ENCODE measurements at places on chromosomes 2 and 18.

GRCh38 chr2:12709207-12709522 is 7.6 kb upstream of the TRIB2 start:
- DNase-seq: no peak

DNA sequence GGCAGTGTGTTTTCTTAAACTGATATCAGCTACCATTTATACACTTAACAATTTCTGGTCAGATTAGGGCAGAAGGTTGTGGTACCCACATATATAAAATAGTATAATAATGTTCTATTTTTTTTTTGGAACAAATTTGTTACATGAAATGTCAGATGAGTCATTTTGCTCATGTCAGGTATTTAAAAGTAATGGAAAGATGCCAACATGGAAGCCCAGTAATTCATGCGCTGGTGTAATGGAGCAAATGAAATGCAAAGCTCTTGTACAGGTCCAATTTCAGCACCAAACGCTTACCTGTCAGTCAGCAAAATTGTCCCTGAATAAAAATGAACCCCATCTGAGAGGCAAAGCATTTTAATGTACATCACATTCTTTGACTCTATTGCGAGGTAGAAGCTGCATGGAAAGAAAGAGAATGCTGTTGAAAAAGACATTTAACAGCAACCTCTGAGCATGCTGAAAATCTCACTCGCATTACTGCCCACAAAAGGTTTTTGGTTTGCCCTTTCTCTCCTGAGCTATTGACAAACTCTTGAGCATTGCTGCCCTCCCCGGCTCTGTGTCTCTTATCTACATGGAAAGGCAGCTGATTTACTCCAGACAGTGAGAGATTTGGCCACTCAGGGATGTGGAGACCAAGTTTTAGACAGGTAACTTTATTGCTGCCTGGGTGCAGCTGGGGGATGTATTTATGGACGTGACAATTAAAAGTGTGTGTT is 217.5 kb downstream of the CAMKMT start:
- DNase-seq: peak; percentile 11

DNA sequence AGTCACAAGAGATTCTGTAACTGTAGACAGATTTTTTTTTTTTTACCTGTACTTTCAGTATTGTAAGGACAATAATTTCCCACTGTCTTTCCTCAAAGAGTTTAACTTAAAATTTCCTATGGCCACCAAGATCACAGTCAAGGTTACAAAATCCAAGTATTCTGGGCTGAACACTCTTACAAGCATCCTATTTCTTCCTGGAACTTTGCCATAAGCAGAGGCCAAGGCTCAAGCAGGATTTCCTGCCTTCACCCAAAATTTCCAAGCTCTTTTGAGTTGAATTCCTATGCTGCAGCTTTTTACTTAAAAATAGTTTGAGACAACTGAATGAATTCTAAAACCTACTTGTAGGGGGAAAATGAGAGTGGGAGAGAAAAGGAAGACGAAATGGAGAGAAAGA is 299.4 kb downstream of the ZNF516 start:
- no peak for DNase-seq

DNA sequence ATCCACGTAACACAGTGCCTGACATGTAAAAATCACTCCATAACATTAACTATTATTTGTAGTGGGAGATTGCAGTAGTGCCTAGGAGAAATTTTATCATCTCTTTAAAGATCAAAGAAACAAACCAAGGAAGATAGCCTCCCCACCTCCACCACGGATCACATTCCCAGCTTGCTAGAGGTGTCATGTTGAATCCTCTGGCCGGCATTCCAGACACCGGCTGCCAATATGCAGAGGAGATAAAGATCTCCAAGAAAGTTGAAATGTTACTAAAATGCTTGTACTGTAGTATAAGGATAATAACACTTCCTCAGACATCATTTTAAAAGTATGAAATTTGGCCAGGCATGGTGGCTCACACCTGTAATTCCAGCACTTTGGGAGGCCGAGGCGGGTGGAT is 6.1 kb upstream of the ATG16L1 start:
- no peak for DNase-seq

DNA sequence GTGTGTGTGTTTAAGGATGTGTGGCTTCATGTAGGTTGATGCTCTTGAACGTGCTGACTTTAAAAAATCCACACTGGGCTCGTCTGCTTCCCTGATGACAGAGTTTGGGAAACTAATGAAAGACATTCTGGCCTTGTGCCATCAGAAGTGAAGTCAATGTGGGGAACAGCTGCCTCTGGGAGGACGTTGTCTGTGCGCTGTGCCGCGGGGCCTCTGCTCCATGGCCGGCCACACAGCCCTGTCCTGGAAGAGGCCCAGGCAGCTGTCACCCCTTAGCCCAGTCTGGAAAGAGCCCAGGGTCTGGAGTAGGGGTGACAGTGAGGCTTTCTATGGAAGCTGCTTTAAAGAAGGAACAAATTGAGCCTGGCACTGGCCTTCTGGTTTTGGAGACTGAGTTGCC is 155.8 kb downstream of the SH3RF3 start:
- DNase-seq: peak; percentile 75

- DNase-seq: no peak
These were observed 45.2 kb upstream of the RAB6C start for GRCh38 chr2:129934044-129934822.

GRCh38 chr2:96075199-96075771 is 40.6 kb upstream of the GPAT2 start:
- DNase-seq: no peak

DNA sequence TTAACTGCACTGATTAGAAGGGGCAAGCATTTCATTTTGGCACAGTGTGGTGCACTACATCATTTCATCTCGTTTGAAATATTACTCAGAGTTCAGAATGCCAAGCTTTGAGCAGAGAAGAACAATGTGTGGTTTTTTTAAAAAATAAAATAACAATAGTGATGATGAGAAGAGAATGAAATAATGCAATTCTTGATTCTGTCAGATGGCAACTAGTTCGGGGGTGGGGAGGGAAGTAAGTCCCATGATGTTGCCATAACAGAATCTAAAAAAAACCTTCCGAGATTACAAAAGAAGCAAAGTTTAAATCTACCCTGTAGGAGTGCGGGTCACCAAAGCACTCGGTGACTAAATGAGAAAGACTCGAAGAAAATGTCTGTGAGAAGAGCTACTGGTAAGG is 490.4 kb downstream of the NR4A2 start:
- DNase-seq: peak; percentile 50

DNA sequence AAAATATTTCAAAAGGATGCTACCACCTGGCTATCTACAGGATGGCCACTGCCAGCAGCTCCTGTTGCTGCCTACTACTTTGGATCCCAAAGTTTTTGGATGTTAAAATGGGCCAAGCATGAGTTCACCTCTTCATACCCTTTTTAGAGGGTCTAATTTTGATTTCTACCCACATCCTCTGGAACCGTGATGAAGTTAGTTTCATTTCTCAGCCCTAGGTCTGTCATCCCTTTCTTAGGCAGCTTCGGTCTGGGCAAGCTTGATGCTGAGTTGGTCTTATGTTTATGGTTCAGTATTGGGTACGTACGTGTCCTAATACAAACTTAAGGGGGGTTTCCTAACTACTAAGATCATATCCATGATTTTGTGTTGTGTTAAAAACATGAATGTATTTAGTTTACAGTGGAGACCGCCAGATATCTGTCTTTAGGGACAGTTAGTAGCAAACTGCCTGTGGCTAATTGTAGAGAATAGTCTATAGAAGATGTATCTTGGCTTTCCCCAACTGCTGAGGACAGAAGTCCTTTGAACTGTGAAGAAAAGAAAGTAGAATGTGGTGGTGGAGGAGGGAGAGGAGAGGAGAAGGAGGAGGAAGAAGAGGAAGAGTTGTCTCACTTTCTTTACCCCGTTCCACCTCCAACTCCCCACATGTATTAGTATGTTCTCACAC is 184.9 kb downstream of the UBE2E3 start:
- no peak for DNase-seq

GRCh38 chr2:241931976-241932898 is 62.7 kb downstream of the RTP5 start:
- no peak for DNase-seq

DNA sequence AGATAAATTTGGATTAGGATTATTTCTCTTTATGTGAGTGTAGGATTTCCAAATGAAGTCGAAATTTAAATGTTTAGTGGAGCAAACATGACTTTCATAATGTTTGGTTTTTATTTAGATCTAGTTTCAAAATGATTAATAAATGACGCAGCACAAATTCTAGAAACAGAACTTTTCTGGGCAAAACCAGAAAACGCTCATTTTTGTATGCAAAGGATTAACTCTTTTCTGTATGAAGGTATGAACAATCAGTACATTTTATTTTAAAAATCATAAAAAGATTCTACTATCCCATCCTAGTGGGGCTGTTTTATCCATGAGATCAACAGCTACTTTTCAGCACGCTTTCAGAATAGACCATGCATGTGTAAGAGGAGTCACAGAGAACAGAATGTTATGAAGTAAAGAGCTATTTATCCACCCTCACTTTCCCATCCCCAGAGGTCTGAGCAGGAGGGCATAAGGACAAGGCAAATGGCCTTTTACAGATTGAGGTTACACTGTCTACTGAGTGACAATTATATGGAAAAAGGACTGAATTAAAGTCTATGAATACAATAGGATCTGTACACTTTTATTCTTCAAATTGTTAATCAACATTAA is 270.8 kb downstream of the ZEB2 start:
- DNase-seq: no peak

DNA sequence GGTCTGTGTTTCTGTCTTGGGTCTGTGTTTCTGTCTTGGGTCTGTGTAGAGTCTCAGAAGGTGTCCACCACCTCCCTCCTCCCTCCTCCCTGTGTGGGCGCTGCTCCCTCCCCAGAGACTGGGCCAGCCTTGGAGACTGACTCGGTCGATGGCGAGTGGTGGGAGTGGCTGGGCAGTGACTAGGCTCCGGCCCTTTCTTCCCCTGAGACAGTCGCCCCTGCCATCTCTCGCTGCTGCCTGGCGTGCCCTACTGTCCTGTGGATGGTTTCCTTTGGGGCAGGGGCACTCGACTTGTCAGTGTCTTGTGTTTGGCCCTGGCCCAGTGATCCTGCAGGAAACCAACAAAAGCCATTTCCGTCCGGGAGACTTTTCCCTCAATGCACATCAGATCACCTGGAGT is 215.8 kb downstream of the NDUFA10 start:
- no peak for DNase-seq

DNA sequence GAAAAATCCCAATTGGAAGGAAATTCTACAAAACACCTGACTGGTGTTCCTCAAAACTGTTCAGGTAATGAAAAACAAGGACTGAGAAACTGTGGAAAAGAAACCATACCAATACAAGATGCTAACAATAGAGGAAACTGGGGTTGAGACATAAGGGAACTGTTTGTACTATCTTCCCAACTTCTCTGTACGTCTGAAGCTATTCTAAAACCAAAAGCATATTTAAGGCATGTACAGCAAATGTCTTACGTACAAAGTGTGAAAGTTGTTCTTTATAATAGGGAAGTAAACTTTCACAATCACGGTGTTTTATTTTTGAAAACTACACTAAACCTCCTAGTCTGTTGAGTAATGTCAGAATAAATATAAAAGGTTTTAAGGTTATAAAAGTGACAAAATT is 776.1 kb upstream of the RAB6C start:
- no peak for DNase-seq

- DNase-seq: no peak
These were observed 311.6 kb downstream of the STK39 start for GRCh38 chr2:167935803-167936110.

DNA sequence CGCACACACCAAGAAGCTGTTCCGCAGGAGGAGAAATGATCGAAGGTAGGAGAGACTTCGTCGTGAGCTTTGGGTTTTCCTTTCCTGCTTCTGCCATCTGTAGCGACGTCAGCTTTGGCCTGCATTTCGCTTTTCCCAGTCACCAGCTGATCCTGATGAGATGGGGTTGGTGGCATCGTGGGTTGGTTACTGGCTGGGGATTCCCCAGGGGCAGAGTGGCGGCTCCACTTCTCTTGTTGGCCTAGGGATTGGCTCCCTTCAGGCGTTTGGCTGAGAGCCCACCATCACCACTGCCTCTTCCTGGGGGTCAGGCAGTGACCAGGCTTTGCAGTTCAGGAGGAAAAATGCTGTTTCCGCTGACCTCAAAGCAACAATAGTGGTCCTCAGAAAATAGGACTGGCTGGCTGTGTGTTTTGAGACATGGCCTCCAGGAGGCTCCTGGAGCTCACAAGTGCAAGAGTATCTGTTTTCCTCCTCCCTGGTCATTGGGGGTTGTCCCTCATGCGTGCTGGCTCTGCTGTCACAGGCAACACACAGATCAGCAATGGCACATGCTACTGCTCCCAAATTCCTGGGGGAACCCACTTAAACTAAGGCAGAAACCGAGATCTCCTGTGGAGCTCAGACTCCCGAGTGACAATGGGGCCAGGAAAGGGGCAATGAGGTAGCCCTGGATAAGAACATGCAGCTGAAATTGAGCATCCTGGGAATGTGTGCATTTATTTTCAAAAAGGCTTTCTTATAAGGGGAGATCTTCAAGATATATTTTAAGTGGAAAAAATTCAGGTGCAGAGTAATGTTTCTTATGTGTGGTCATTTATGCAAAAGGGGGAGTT is 173.0 kb downstream of the CTIF start:
- peak; percentile 70 for DNase-seq
